Dermis lymphatic vessel endothelial cell (primary cell): ENCODE measurements at places on chromosomes 2 and 18. TPM values are rescaled to one million over a fixed set of nuclear protein-coding genes. Genes with fewer than 3 reads are reported as not detected.

Gene MBD2
- 27.2 and 27.5 TPM in 2 replicates for total RNA-seq

Gene SLC30A3
- 6.3 and 21.2 TPM in 2 replicates for total RNA-seq

Gene MOB4
- total RNA-seq, result 27.0 and 33.8 TPM in 2 replicates

Gene LAMA1
- 0.09 and 0.22 TPM in 2 replicates for total RNA-seq

Gene CWC22
- 11.8 and 16.5 TPM in 2 replicates for total RNA-seq
